Activated naive CD4-positive, alpha-beta T cell (primary cell): ENCODE measurements at places on chromosomes 5 and 9.

GRCh38 chr9:13804532-13804931 is 509.4 kb downstream of the NFIB start:
- DNase-seq = no peak

DNA sequence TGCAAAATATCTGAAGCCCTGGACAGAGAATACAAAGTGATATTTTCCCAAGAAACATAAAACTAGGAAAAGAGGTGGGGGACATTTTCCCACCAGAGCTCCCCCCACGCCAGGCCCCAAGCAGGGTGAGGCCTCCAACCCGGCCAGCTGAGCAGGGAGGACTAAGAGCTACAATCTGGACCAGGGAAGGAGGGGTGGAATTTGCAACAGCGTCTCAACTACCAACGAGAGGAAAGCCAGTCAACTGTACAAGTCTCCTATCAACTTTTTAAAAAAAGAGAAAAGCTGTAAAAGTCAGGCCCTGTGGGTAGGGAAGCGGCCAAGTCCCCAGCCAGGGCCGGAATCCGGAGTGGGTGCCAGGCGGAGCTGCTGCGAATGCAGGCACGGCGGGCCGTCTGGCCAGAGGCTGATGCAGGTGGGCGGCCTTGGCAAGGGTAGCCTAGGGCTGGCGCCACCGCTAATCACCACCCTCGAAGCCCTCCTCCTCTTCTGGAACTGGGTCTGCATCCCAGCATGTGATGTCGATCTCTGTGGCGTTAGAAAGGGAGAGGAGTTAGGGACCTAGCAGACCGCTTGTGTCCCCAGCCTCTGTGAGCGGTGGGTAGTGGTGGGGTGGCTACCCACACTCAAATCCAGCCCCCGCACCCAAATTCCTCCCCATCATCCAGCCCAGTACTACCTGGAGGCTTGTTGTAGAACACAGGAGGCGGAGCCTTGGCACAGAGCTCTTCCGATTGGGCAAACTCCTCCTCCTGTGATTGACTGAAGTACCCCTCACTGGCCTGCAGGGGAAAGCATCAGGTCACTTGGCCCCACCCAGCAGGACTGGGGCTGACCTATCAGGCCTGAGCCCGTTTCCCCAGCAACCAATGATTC is 10.6 kb downstream of the PRR7 start:
- DNase-seq = no peak

- no peak for DNase-seq
Measured at GRCh38 chr9:127225801-127226625, 38.6 kb upstream of the GARNL3 start.

DNA sequence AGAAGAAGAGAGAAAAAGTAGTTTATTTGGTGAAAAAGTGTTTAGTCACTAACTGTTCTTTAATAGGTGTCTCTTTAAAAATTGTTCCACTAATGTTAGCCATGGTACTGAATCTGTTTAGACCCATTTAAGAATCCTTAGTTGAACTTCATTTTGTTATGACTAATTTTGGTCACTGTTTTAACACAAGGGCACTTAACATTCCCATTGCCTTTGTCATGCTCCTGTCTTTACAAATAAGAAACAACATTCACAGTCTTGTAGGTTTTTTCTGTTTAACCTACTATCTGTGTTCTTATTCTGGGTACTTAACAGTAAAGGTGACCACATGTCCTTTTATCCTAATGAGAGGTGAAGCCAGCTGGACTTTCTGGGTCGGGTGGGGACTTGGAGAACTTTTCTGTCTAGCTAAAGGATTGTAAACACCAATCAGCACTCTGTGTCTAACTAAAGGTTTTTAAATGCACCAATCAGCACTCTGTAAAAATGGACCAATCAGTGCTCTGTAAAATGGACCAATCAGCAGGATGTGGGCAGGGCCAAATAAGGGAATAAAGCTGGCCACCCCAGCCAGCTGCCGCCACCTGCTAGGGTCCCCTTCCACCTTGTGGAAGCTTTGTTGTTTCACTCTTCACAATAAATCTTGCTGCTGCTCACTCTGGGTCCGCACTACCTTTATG is 116.7 kb downstream of the WDR70 start:
- DNase-seq = no peak

DNA sequence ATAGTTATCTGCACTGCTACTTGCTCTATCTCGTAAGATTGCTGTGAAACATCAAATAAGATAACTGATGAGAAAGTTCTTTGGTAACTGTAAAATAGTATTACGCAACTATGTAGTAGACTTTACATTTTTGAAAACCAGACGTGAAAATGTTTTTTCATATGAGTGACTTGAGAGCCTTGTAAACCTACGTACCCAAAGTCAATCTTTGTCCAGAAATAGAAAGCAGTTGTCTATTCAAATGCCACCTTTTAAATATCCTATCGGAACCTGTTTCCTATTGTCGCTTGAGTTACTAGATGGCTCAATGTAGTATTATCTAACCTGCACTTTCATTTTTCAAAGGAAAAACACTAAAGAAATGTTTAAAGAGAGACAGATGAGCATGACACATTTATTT is 1.6 kb downstream of the FNIP1 start:
- DNase-seq = no peak

- DNase-seq = no peak
Measured at GRCh38 chr9:18319918-18320445, 154.0 kb upstream of the ADAMTSL1 start.
